ENCODE measurements at places on chromosomes 7 and 10.

DNA sequence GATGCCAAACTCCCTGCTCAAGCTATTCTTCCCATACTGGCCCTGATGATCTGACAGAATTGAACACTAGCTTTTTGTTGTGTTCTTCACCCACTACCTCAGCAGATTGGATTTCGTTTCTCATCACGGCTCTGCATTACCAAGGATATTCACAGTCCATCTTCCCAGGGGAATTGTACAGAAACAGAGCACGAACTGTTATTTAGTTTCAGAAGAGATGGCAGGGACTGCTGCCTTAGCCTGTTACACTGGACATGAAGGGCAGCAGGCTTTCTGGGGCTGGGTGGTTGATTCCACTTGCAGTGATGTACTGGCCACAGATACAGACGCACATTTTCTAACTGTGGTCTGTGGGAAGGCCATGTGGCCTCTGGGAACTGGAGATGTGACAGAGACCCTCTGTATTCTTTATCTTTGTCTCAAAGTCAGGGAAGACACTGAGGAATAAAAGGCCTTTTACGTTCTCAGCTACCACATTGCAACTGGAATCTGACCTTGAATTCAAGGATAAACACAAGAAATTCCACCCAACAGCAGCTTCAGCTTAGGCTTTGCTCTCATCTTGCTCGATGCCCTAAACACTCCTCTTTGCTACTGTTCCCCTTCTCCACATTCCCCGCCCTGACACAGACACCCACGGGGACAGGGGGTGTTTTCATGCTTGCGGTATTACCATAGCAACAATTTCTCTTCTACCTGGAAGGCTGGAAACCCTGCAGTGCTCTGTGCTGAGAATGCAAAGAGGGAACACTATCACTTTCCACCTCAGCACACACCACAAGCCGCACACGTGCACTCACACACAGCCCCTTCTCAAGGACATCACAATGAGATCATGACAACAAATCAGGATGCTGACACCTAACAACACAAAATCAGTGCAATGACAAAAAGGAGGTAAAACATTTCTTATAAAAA, 81.7 kb downstream of the RNF216 start:
- DNase-seq = no peak

GRCh38 chr10:118783776-118784545, 29.2 kb upstream of the CACUL1 start:
- DNase-seq = no peak

DNA sequence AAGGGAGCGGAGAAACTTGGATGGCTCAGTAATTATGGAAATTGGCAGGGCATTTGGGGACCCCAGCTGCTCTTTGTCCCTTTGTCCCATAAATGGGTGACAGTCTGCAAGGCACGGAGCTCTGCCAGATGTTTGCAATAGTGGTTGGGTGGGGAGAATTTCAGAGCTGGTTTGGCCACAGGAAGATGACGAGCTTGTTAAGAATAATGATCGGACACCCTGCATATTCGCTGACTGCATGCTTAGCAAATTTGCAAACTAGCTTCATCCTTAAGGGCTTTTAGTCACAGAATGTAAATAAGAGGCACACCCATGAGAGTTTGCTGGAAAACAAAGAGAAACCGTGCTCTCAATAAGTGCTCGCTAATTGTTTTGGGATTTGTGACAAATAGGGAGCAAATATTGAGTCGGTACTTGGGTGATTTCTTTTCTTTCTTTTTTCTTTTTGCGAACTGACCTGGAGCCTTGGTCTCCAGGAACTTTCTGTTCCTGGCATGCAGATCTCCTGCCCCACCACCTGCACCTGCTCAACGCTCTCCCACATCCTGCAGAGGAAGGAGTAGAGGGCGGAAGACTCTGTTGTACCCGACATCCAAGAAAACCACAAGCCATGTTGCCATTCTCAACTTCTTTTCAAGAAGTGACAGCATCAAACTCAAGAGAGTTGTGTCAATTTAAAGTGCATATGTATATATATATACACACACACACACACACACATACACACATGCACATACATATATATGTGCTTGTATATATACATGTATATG, 238.9 kb downstream of the CAMK1D start:
- no peak for DNase-seq

DNA sequence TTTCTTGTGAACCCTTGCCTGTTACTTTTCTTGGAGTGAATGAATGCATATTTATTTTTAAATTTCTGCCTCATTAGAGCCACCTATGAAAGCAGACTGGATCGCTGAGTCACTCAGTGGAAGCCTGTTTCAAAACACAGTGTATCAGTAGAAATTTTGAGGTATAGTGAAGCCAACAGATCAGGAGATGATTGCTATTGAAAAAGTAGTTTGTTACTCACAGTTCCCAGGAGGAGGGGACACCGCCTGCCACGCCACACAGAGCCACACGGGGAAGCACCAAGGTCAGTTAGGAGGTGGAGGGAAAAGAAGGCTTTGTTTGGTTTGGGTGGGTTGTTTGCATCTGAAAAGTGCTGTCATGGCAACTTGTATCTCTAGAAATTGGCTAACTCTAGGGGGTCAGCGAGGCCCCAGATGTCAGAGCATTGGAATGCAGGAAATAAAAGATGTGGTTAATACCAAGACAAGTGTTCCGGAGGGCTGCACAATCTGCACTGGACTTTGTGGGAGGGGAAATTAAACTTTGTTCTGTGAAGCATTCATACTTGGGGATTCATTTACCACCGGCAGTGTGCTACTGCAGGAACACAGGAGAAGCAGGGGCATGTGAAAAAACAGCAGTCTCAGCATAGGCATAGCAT, 106.4 kb upstream of the SDK1 start:
- no peak for DNase-seq

GRCh38 chr10:101438881-101439391, 85.0 kb downstream of the BTRC start:
- DNase-seq = no peak

GRCh38 chr10:4532976-4533375, 293.0 kb upstream of the AKR1E2 start:
- no peak for DNase-seq

DNA sequence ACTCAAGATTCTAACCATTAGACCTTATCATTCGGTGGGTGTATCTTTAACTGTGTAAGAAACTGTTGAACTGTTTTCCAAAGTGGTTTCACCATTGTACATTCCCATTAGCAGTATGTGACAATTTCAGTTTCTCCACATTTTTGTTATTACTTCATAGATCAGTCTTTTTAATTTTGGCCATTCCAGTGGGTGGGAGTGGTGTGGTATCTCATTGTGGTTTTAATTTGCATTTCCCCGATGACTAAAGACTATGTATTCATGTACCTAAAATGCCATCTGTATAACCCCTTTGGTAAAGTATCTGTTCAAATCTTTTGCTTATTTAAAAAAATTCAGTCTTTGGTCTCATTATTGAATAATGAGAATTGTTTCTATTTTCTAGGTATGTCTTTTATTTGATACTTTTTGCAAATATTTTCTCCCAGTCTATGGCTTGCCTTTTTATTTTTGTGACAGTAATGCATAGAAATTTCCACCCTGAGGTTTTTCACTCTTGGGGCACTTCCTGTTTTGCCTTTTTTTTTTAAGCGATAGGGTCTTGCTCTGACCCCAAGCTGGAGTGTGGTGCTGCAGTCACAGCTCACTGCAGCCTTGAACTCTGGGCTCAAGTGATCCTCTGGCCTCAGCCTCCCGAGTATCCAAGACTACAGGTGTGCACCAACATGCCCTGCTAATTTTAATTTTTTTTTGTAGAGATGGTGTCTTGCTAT, 141.1 kb upstream of the ITGB1 start:
- DNase-seq = no peak

DNA sequence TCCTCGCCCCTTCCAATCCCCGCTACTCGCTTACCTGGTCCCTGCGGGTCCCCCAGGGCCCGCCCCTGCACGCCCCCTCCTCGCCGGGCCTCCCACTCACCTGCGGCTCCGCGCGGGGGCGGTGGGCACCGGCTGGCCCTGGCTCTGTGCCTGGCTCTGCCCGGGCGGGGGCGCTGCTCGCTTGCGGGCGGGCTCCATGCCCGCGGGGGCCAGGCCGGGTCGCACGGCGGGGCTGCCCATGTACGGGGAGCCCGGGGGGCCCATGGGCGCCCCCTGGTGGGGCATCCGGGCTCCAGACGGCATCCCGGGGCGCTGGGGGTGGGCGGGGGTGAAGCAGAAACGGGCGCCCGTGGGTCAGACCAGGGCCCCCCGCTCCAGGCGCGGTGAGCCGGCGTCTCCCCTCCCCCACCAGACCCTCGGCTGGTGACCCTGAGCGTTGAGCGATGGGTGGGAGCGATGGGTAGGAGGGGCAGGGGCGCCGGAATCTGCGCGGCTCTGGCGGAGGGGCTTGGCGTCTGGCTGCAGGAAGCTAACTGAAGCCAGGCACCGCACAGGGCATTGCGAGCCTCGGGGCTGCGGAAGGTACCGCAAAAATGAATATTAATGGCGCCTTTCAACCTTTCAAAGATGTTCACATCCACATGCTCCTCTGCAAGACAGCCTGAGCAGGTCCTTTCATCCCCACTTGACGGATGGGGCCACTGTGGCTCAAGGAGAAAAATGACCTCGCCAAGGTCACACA, 3.0 kb downstream of the SMARCD3 start:
- peak; percentile 93 for DNase-seq

- no peak for DNase-seq
These were observed 106.8 kb downstream of the ZMYND11 start for GRCh38 chr10:241966-242643.

DNA sequence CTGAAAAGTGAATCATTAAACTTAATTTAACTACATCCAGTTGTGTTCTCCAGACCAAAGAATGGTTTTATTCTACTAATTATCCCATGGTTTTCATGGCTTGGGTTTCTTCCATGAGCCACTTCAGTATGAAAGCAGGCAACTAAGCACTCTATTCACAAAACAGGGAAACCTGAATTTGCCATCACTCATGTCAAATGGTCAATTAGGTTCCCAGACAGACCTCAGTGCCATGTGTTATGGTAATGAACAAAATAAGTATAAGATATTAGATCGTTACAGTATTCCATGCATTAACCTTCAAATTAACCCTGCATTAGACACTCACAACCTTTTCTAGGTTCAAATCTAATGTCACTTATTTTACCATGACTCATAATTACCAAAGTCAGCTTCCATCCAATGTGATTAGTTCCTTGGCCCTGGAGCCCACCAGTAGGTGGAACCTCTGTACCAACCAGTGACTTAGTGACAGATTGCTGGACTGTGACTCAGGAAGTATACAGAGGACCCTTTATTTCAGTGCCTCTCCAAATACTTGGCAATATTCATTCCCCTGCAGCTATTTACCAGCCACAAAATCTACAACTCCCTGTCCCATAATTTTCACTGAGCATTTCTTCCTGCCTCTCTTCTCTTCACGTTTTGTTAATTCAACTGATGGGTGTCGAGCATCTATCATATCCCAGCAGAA, 1270.2 kb upstream of the SORCS1 start:
- no peak for DNase-seq

GRCh38 chr7:146725520-146725919, 608.9 kb downstream of the CNTNAP2 start:
- DNase-seq = no peak

- no peak for DNase-seq
These were observed 51.6 kb downstream of the FAM204A start for GRCh38 chr10:118290471-118290995.

DNA sequence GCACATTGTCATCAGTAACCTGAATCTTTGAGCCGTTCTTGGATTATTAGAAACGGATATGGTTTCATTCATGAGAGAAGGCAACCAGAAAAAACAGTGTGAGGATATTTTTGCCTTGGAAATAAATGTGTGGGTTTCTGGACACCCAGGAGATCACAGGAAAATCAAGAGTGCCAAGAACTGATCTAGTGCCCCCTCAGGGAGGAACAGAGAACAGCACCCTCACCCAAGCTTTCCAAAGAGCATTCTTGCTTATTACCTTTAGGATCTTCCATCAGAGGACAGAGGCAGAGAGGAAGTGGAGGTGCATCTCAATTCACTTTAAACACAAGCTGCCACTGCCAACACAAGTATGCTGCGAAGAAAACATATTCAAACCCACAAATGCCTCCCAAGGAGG, 851.5 kb upstream of the COBL start:
- no peak for DNase-seq

DNA sequence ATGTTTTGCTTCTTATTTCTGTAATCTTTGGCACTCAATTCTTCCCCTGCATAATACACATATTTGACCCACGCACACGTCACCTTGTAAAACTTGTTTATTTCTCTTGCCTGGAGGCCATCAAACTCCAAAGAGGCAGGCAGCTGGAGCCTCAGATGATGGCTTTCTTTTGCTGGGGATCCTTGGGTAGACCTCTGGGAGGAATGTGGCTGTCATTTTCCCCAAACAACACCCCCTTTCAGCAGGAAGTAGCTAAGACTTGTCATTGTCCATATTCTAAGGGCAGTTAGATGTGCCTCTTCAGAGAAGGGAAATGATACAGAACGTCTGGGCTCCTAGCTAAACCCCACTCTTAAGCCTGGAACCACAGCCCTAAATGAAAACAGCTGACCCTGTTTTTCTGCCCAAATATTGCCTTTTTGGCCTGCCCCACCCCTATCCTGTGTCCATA, 111.3 kb downstream of the ITGB8 start:
- DNase-seq = no peak

GRCh38 chr10:114751856-114752255, 69.7 kb upstream of the FHIP2A start:
- no peak for DNase-seq

GRCh38 chr7:102326157-102326889, 29.9 kb downstream of the SPDYE6 start:
- DNase-seq = no peak

GRCh38 chr7:88357781-88358525, 51.3 kb upstream of the STEAP4 start:
- no peak for DNase-seq

- no peak for DNase-seq
These were observed 82.4 kb upstream of the SDK1 start for GRCh38 chr7:3218411-3219225.

DNA sequence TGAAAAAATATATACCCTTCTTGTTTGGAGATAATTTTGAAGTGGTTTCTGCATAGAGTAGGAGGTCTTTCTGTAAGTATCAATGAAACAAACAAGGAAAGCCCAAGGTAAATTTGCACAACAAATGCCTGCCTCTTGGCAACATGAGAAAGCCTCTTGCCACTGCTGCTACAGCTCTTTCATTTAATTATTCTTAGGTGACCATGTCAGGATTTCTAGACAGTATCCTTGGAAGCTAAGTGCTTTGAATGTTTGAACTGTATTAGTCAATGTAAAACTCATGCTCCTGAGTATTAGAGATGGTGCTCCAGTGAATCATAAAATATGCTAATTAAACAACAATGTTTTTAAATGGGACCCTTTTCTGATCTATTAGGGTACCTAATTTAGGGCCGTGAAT, 81.2 kb upstream of the ITGB1 start:
- DNase-seq = no peak

- no peak for DNase-seq
These were observed 19.9 kb downstream of the MINDY4 start for GRCh38 chr7:30791114-30791513.

- DNase-seq = no peak
These were observed 28.4 kb upstream of the RET start for GRCh38 chr10:43048301-43049051.

Measured in 8988T (cell line).